ENCODE measurements at places on chromosomes 12 and 14.

- no peak for DNase-seq
These were observed 7.1 kb downstream of the NT5DC3 start for GRCh38 chr12:103833891-103834290.

GRCh38 chr12:4434706-4435425 lies 10.7 kb downstream of the FGF6 start:
- DNase-seq = no peak

DNA sequence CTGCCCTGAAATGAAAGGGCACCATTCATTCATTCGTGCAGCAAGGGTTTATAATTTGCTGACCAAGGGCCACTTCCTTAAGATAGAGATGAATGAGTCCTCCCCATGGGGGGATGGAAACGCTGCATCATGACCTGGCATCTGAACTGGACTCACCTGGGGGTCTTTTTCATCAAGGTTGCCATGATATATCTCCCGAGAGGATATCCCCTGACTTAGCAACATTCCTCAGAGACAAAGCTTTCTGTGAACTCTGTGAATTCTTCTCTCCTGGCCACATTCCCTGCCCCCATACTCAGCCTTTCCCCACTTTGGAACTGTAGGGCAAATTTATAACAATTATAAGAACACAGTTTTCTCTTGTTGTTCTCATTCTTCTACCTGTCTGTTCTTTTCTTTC lies 30.8 kb downstream of the SRRM4 start:
- DNase-seq = no peak

GRCh38 chr12:102051431-102051965 lies 10.3 kb downstream of the WASHC3 start:
- no peak for DNase-seq

GRCh38 chr12:53208877-53209463 lies 1.9 kb upstream of the ITGB7 start:
- DNase-seq = no peak

- DNase-seq = peak; percentile 56
These were observed 72.6 kb downstream of the LRP6 start for GRCh38 chr12:12194206-12194605.

DNA sequence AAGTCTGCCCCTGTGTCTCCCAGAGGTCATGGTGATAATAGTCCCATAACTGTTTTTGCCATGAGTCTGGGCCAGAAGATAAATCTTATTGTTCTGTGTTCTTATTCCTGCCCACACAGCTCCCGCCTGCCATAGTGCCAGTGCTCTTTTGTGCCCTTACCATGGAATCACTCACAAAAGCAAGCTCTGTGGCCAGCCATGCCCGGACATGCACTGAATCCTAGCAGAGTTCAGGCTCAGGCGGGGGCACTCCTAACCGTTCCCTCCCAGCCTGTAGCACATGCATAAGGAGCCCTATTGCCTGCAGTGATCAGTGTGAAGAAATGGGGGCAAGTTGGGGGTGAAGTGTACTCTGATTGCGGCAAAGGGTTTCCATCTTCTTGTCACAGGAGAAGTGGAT lies 33.3 kb downstream of the DHRS2 start:
- DNase-seq = no peak

GRCh38 chr12:58489394-58489793 lies 430.9 kb downstream of the LRIG3 start:
- DNase-seq = no peak

GRCh38 chr12:110006115-110006514 lies 6.9 kb downstream of the ANKRD13A start:
- no peak for DNase-seq

DNA sequence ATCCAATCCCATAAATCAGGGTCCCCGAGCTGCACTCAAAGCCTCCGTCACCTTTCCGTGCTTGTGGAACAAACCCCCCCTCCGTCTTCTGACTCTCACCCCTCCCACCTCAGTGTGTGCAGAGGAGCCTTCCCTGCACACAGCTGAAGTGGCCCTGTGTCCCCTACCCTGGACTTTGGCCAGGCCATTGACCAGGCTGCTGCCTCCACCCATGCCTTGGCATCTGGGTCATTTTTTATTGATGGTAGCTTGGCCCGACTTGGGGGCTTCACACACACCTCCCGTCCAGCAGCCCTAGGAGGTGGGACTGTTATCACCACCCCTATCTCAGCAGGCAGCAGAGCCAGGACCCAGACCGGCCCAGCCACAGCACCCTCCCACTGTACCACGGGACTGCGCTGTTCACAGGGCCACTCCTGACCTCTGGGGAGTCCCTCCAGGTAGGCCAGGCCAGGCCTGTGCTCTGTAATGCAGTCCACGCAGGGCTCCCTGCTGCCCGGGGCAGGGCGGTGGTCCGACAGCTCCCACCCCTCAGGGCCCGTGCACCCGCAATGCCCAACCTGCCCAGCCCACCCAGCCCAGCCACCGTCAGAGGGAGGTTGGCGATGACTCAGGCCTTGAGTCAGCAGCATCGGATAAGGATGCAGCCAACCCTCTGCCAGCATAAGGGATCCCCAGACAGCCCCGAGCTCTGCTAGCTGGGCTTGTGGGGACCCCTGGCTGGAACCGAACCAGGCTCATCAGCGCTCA lies 9.2 kb upstream of the INF2 start:
- DNase-seq = peak; percentile 73

- DNase-seq = peak; percentile 14
These were observed at the start of gene AP4S1 for GRCh38 chr14:31025367-31026076. AP4S1 (plus strand) TSS chr14:31025649; CDS start chr14:31066197, 40,548 bp downstream.

DNA sequence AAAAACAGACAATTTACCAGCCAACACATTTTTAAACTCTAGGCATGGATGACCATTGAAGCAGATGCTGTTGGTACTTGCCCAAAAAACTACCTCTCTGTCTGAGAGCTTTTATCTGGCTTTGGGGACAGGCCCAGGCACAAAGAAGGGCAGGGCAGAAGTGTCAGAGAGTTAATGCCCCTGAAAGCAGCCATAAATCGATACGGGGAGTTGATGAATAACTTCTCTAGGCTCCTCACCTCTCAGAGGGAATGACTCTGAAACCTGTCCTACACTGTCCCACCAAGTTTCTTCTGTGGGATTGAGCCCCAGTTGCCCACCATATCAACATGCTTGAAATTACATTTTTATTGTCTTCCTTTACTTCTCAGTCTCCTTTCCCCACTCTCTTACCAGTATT lies 113.0 kb upstream of the DAAM1 start:
- no peak for DNase-seq

DNA sequence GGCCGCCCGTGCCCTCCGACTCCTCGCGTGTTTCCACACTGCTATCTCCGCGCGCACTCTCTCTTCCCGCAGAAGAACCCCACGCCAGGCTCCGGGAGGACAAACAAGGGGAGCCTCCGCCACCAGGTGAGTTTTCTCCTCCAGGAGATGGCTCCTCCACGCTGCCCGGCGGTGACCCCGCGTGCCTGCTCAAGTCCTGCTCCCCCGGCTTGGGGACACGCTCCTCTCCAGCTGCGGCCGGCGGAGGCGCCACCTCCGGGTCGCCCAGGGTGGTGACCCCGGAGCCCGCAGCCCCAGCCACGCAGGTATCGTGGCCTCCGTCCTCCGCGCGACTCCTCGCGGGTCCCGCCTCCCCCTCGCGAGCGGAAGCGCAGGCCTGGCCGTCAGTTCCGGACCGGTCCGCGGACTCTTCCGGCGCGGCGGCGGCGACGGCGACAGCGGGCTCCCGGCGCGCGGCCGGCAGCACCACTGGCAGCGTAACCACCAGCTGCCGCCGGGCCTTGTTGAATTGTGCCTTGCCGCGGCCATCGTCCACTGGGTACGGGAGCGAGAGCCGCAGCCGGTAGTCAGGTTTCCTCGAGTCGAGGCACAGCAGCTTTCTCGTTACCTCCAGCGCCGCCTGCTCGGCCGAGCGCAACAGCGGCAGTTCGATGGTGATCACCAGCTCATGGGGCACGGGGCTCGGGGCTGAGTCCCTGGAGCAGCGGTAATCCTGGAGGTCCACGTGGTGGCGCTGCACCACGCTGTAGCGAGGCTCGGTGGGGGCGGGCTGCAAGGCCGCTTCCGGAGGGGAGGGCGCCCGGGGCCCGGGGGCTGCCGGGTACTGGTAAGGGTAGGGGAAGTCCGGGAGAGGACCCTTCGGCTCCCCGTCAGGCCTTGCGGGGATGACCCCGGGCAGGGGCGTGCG lies 1.2 kb downstream of the DNAAF2 start:
- peak; percentile 95 for DNase-seq

- DNase-seq = no peak
These were observed 77.9 kb upstream of the SOX5 start for GRCh38 chr12:24027352-24027751.

- no peak for DNase-seq
These were observed 277.7 kb downstream of the VRK1 start for GRCh38 chr14:97074856-97075255.

- no peak for DNase-seq
These were observed 771.3 kb upstream of the TBX3 start for GRCh38 chr12:115455268-115455681.

GRCh38 chr12:38120438-38120837 lies 196.1 kb upstream of the ALG10B start:
- no peak for DNase-seq

DNA sequence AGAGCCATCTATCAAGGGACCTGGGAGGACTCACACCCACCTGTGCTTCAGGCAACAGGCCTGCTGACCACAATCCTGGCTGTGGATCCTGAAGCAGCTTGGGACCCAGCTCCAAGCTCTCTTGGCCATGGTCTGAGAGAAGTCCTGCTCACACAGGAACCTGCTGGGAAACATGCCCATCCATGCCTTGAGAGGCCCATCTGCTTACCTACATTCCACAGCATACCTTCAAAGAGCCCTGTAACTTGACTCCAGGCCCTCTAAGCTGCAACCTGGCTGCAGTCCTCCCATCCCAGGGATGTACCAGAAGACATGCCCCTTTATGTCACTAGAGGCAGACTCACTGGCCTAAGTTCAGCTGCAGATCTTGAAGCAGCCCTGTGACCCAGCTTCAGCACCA lies 61.7 kb upstream of the AMIGO2 start:
- DNase-seq = no peak

- peak; percentile 14 for DNase-seq
These were observed 588.2 kb downstream of the NRXN3 start for GRCh38 chr14:78758333-78758732.

- peak; percentile 31 for DNase-seq
These were observed 110.9 kb downstream of the KSR2 start for GRCh38 chr12:117857632-117858612.

DNA sequence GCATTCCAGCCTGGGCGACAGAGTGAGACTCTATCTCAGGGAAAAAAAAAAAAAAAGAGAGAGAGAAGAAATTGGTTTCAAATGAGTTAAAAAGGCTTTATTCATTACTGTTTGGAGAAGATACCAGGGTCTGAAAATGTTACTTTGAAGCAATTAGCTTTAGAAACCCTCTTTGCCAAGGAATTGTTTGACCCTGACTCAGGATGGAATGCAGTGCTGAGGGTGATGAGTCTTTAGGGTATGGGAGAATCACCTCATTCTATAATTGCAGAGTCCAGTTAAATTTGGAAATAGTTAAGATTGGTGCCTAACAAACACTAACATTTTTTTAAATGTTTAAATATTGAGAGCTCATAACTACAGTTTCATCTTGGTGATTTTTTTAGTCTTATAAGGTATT lies 13.3 kb downstream of the RAP1B start:
- peak; percentile 76 for DNase-seq

DNA sequence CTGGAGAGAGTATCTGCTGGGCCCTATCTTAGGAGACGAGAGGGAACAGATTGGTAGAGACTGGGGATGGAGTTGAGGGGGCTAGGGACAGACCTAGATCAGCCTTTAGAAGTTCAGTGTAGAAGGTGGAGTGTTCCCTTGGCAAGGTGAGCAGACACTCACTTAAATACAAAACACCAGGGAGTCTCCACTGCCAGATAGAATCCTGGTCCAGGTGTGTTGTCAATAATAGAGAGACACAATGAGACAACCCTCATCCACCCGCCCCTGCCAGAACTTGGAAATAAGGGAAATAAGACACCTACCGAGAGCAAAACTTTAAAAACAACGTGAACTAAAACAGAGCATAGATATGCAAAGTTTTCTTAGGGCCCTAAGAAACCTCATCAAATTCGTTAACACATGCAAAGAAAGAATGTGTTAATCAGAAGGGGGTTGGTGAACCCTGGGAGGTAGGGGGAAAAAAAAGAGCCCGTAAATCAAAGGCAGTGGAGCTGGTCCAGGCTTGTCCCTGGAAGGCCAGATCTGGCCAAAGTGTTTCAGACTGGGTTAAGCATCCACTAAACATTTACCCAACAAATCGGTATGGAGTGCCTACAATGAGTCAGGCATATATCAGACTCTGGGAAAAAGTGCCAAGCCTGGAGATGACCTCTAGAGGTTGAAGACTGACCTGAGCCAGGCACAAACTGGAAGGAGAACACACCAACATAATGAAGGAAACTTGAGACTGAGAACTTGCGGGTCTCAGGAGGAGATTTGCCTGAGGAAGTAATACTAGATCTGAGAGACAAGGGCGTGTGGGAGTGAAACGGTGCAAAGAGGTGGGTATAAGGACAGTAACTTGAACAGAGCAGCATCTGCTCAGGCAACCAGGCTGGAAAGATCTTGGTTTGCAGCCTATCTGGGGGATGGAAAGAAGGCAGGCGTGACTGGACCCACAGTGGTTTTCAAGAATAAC lies 37.0 kb upstream of the OTX2 start:
- DNase-seq = no peak

DNA sequence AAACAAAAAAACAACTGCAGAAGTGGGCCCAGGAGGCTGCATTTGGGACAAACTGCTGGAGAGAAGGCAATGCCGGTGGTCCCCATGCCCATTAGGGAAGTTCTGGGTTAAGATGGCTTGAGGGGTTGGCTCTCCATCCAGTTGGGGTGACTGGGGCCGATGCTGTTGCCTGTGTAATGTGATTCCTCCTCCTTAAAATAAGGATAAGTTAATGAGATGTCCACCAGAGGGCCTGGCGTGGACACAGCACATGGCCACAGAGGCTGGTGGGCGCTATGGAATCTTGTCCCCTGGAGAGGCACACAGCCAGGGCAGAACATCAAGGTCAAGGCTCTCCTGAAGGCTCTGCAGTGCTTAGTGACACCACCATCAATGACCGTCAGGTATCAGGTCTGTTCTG lies 1.0 kb upstream of the TESC start:
- no peak for DNase-seq

GRCh38 chr12:39993268-39993667 lies 112.6 kb downstream of the SLC2A13 start:
- no peak for DNase-seq

DNA sequence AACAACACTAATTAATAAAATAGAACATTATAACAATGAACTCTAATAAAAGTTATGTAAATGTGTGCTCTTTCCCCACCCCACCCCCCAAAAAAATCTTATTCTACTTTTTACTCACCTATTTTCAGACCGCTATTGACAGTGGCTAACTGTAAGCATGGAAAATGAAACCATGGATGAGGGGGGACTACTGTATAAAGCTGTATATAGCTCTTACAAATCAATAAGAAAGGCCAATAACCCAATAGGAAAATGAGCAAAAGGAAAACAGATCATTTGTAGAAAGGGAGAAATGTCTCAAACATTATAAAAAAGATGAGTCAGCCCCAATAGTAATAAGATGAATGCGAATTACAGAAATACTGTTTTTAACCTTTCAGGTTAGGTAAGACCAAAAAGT lies 27.4 kb downstream of the YEATS4 start:
- no peak for DNase-seq

GRCh38 chr12:89597770-89598169 lies 71.9 kb upstream of the POC1B start:
- no peak for DNase-seq
